ENCODE measurements at places on chromosomes 13 and 19. TPM values are rescaled to one million over a fixed set of nuclear protein-coding genes. Genes with fewer than 3 reads are reported as not detected.

Gene CPAMD8
- total RNA-seq, result 11.8 TPM

- peak; percentile 94 for DNase-seq
Measured at GRCh38 chr13:52195401-52195837, 36.0 kb upstream of the NEK3 start.

DNA sequence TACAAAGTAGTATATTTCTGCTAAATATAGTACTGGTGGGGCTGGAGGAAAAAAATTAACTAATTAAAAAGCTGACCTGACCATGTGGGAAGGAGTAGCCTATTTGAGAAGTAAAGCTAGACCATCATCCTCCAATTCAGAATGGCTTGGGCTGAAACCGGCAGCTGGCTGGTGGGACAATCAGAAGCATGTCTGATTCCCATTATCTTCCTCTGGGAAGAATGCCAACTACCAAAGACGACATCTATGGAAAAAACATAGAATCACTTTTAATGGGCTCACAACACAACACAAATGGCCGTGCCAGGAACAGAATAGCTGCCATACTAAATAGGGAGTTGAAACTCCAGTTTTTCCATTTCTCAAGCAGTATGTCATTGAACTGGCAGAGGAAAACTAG is 120.4 kb upstream of the FREM2 start:
- no peak for DNase-seq

GRCh38 chr13:52933547-52934210 is 85.2 kb upstream of the PCDH8 start:
- no peak for DNase-seq

Gene SYT5
- not detected for total RNA-seq

- DNase-seq, result no peak
Measured at GRCh38 chr19:49926515-49926914, 2.5 kb upstream of the ATF5 start.

Gene RAB3D
- 12.2 TPM for total RNA-seq

- no peak for DNase-seq
Measured at GRCh38 chr19:4849019-4849418, 17.5 kb upstream of the TICAM1 start.

DNA sequence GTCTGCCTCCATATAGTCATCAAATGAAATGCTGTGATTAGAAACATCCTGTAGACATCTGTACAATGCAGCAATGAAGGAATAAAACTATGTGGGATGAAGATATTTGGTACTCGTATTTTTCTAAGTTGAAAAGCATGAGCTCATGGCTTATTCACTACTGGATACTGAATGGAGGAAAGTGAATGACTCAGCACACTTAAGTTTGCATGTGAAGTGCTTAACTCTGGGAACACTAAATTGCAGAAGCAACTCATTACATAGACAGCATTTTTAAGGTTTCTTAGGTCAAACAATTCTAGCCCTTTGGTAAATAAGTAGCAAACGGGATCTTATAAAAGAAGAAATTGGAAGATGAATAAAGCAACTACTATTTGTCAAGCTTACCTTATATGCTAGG is 429.0 kb upstream of the MIR17HG start:
- no peak for DNase-seq

Gene KLK7
- total RNA-seq, result not detected

- DNase-seq, result no peak
Measured at GRCh38 chr13:108154421-108154858, 60.9 kb downstream of the LIG4 start.

- DNase-seq, result no peak
Measured at GRCh38 chr13:47976325-47976724, 24.7 kb downstream of the SUCLA2 start.
